ENCODE measurements at places on chromosomes 7 and 10.

DNA sequence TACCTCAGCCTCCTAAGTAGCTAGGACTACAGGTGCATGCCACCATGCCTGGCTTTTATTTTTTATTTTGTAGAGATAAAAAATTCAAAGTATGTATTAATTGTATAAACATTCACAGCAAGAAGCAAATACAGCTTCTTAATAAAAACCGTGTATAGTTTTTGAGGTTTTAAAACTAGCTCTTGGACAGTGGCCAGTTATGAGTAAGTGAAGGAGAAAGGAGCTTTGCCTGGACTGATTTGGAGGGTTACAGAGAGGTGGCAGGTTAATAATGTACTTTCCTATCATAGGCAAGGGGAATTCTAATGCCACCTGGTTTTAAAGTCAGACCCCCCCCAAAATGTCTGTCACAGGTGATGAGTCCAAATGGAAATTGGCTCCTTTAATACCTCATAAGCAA lies 43.4 kb downstream of the ZNRF2 start:
- DNase-seq: no peak

- DNase-seq: no peak
Measured at GRCh38 chr10:67869996-67870395, 14.5 kb upstream of the SIRT1 start.

DNA sequence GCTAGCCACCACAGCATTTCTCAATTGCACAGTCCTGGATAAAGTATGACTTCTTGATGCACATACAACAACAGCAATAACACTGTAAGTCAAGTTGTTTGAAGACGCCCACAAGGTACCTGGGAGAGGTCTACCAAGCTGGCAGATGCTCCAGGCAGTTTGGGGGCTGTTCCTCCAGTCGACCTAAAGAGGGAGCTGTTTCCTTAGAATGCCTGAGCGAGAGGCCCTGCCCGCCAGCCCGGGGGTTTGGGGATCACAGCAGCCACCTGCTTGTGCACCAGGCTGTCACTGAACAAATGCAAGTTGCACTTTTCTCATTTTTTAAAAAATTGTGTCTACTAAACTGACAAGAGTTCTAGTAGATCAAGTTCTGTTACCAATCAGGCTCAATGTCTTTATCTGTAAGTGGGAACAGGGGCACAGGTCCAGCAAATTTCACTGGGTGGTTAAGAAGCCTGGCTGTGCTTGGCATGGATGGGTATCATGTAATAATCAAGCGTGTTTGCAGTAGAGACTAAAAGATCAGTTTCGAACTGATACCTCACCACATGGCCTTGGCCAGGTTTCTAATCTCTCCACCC lies 193.8 kb upstream of the ADO start:
- DNase-seq: no peak

DNA sequence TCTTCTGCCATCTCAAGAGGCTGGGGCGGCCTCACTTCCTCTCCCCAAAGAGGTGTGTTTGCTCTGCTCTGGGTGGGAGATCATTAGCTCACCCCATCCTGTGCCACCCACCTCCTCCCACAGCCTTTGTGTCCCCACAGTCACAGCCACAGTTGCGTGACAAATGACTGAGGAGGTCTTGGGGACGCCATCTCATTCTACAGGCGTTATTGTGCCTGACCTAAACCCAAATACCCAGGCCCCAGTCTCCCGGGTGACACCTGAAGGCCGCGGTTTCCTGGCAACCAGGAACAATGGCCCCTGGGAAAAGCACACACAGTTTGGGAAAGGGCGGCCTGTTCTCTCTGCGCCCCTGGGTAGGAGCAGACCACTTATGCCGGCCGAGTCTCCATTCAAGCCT lies 51.6 kb downstream of the SLIT1 start:
- DNase-seq: no peak

DNA sequence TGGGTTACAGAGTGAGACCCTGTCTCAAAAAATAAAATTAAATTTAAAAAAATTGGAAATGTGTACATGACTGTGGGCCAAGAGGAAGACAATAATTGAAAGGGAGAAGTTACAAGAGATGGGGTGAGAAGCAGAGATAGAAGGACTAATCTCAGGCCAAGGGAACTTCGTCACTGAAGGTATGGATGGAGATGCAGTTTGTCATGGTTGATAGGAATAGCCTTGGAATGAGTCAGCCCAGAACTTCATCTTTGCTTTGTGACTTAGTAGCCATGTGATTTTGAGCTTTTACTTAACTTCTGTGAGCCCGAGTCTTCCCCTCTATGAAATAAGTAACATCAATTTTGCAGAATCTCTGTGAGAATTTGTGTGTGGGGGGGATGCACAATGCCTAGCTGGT lies 6.5 kb upstream of the PODXL start:
- no peak for DNase-seq

DNA sequence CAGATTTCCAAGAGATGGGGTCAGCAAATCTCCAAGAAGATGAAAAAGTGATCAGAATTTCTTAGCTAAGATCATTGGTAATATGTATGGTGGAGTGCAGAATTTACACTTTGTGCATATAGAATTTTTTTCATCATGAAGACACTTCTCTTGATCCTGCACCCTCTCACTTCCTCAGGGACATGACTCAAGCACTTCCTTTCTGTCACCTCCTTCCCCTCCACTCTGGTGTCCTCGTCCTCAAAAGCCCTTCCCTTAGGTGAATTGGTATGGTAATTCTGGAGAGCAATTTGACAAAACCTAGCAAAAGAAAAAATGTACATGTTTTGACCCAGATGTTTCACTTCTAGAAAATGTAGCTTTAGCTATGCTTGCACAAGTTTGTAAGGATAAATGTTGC lies 18.1 kb downstream of the CALN1 start:
- DNase-seq: no peak

- no peak for DNase-seq
Measured at GRCh38 chr7:91248996-91249395, 15.2 kb upstream of the FZD1 start.

GRCh38 chr7:43844257-43844656 lies 25.1 kb downstream of the MRPS24 start:
- no peak for DNase-seq

DNA sequence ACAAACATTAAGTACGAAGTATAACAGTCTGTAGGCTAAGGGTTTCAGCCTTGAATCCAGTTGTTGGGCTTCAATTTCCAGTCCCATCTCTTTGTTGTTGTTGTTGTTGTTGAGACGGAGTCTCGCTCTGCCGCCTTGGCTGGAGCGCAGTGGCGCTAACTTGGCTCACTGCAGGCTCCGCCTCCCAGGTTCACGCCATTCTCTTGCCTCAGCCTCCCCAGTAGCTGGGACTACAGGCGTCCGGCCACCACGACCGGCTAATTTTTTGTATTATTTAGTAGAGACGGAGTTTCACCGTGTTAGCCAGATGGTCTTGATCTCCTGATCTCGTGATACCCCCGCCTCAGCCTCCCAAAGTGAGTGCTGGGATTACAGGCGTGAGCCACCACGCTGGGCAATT lies 464.9 kb downstream of the ANKRD7 start:
- no peak for DNase-seq

- peak; percentile 29 for DNase-seq
Measured at GRCh38 chr10:30228417-30229036, 120.6 kb downstream of the MTPAP start.

DNA sequence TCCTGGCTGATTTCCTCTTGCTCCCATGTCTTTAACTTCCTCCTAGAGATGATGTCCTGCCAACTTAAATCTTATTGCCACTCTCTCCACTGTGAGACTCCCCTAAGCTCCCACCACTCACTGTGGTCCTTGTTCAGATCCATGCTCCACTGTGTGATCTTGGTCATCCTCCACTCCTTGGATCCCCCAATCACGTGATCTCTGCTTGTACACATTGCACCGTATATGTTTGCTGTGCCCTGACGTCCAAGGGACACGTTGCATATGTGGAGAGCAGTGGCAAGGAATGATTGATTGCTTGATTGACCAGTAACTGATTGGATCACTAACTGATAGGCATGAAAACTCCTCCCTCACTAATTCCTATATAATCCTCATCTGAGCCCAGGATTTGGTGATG lies 395.1 kb downstream of the SDK1 start:
- no peak for DNase-seq

- DNase-seq: no peak
Measured at GRCh38 chr10:85524001-85524666, 842.5 kb downstream of the GRID1 start.

- DNase-seq: no peak
Measured at GRCh38 chr10:26310361-26310760, 93.8 kb downstream of the GAD2 start.

DNA sequence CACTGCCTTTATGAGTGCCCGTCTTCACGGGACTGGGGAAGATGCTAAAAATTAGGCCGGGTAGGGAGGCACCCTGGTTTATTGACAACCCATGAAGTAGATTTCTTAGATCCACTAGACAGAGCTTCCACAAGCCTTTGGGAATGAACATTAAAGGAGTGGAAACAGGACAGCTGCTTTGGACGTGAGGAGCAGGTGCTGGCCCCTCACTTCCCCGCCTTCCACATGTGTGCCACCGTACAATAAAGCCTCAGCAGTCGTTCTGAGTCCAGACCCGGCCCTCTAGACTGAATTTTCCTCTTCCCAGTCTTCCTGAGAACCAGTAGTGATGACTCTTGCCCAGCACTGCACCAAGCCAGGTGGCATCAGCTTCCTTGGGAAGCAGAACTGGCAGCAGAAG lies 282.4 kb downstream of the CELF2 start:
- no peak for DNase-seq

- no peak for DNase-seq
Measured at GRCh38 chr10:28320090-28320489, 17.2 kb upstream of the MPP7 start.

- DNase-seq: no peak
Measured at GRCh38 chr10:104925232-104925851, 284.3 kb downstream of the SORCS3 start.

- DNase-seq: no peak
Measured at GRCh38 chr10:94027197-94027596, 33.5 kb downstream of the PLCE1 start.

GRCh38 chr10:33876584-33877400 lies 542.3 kb upstream of the NRP1 start:
- DNase-seq: peak; percentile 29

DNA sequence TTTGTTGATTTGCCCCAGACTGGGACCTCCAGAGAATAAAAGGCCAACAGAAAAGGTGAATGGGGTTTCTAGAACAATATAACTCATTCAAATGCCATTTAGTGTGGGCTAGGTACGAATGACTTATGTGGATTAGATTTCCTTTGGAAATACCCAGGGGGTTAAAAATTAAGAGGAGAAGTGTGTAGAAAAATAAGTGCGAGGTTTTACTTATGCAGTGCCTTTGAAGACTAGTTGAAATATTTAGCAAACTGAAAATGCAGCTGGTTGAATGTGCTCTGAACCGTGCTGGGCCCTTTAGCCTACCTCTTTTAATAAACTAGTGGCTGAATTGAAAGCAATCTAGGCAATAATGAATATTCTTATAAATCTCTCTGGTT lies 180.6 kb downstream of the LRMDA start:
- DNase-seq: no peak

DNA sequence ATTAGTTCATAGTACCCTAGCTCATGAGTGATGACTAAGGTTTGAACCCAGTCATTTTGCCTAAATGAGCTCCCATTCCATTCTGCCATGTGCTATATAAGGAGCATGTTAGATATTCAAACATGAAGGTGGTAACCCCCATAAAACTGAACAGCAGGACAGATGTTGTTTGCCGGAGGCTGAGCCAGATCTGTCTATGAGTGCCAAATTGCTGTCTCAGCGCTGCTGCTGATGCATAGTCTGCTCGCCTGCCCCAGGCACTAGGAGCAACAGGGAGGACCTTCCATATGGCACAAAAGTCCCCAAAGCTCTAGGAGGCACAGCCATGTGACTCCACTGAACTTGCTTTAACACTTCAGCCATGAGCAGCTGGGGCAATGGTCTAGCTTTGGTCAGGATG lies 466.0 kb upstream of the GHITM start:
- no peak for DNase-seq

DNA sequence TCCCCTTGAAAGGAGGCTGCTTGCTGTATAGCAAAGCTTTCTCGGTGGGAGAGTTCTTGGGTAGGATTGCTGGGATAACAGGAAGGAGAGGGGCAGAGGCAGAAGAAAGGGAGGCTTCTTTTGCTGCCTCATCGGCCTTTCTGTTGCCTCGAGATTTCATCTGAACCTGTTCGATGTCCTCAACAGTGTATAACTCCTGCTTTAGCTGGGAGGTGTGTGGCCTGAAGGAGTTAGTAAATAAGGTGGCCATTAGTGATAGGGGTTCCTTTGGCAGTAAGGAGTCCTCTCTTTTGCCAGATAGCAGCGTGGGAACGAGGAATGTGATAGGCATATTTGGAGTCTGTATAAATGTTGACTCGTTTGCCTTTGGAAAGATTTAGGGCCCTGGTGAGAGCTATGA lies 20.0 kb downstream of the SCIN start:
- no peak for DNase-seq

GRCh38 chr7:28598586-28598985 lies 186.3 kb downstream of the CREB5 start:
- DNase-seq: no peak

- no peak for DNase-seq
Measured at GRCh38 chr10:15719049-15719898, 448 bp downstream of the ITGA8 start.

DNA sequence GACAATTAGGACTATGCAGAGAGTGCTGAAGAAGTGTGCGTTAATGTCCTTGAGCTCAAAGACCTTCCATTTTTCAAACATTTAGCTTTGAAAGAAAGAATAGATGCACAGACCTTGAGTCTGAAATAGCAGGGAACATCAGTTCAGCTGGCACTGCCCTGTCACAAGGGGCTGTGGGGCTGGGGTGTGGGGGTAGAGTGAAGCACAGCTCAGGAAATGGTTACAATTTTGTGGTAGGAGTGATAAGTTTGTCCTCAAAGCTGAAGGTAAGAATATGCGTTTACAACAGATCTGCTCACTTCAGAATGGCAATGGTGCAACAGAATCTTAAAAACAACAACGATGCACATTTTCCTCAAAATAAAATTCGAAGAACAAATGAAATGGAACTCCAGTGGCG lies 33.6 kb downstream of the SMKR1 start:
- DNase-seq: no peak

- DNase-seq: no peak
Measured at GRCh38 chr7:81462672-81463071, 307.2 kb downstream of the HGF start.

DNA sequence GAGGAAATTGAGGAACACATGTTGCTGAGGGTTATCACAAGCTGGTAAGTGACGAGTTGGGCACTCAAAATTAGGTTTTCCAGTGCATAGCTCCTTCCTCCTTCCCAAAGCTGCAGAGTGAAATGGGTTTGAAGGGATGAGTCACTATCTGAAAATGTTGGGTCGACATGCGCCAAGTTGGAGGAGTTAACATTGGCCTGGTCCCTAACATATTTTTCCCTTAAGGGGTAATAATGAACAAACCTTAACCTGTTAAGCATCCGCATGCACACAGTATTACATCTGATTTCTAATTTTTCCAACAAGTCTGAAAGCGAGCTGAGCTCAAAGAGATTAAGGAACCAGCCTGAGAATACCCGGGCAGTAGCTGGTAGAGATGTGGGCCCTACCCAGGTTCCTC lies 20.7 kb upstream of the TECTB start:
- DNase-seq: no peak

- DNase-seq: no peak
Measured at GRCh38 chr10:89134963-89135362, 72.2 kb downstream of the CH25H start.
